Activated CD4-positive, alpha-beta T cell treated with anti-CD3 and anti-CD28 coated beads for 36 hours (primary cell): ENCODE measurements at places on chromosomes 5 and 9. TPM values are rescaled to one million over a fixed set of nuclear protein-coding genes. Genes with fewer than 3 reads are reported as not detected.
A peak's percentile ranks its signal among the peaks of the same experiment; 100 is the strongest.

The ANXA2R gene
- 4.6 TPM for total RNA-seq

The TLR4 gene
- total RNA-seq, result not detected

The SLC6A18 gene
- total RNA-seq, result not detected

- DNase-seq, result peak; percentile 57
These were observed 74.0 kb downstream of the MACROH2A1 start for GRCh38 chr5:135324897-135325650.

DNA sequence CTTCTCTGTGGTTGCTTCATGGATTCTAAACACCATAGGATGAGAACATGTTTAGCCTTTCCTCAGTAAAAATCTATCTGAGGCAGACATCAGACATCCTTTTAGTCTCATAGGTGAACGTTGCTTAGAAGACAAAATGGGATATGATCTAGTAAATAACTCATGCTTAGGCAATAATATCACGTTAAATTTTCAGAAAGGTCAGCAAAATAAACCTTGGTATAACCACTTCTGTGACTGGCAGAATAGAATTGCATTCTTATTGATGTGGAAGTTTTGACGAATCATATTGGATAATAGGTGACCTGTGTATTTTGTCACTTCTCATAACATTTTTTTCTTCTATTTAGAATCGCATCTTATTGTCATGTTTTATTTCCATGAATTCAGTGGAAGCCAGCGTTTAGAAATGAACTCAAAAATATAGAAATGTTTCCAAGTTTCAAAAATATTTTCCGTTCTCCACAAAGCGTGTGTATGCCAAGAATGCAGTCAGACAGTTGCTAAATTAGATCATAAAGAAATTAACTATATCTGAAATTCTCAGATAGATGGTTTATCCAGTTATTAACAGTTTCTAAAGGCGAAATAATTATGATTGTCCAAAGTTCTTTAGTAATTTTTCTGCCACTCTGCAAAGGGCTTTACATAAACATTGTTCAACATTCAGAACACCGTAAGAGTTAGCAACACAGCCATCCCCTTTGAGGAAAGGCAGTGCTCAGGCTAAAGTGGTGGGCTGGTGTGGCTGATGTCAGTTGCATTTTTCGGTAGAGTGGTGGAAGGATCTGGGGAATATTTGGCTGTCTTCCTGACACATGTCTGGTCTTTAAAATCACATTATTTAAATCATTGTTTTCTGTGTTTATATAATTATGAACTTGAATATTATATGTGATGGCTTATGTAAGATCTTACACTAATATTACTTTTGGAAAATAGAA is 827.2 kb downstream of the MTRR start:
- no peak for DNase-seq

The PCDHGC3 gene
- total RNA-seq, result 0.16 TPM

DNA sequence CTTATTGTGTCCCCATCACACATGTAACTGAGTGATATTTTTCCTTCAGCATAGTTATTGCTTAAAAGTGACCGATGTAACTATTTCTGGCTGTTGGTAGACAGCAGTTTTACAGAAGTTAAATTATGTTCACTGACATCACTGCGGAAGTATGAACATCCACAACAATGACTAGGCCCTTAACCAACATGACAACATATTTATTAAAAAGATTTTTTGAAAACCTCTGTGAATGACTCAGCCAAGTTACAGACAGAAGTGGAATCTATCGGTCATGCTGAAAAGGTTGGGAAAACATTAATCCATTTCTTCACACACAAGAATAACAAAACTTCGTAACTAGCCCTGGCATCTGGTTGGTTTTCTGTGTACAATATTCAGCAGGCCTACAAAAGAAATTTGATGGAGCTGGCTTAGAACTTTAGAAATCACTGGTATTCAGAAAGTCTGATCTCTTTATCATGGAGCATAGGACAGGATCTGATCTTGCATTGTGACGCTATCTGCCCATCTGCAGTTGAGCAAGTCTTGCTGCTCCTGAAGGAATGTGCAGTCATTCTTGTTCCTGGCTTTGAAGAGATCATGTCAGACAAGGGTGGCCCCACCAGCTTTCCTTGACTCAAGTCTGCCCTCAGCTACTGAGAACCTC is 6.5 kb downstream of the GLIS3 start:
- DNase-seq, result no peak

The ZNF462 gene
- 0.27 TPM for total RNA-seq

- no peak for DNase-seq
These were observed 97.8 kb downstream of the TSSK1B start for GRCh38 chr5:113336975-113337374.

- DNase-seq, result no peak
These were observed 25.5 kb downstream of the KCNMB1 start for GRCh38 chr5:170363671-170364070.

The ERCC8 gene
- 12.5 TPM for total RNA-seq

- no peak for DNase-seq
These were observed 435.9 kb downstream of the BNC2 start for GRCh38 chr9:16434526-16434925.

DNA sequence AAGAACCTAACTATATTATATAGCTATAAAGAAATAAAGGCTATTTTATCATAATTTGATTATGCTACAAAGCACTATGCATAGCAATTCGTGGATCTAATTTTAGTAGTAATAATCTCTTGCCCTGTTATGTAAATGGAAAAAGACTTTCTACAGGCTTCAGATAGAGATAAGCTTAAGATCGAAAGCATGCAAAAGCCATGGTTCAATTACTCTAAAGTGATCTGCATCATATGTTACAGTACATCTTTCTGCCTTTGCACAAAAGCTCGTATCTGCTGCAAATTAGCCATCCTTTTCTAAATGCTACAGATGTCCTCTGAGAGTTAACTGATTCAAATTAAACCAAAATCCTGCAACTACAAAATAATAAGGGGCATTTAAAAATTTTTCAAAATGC is 234.8 kb upstream of the TMEM161B start:
- DNase-seq, result no peak

The PAM gene
- total RNA-seq, result 68.3 TPM

- DNase-seq, result no peak
These were observed 298.6 kb upstream of the MEF2C start for GRCh38 chr5:89181546-89181945.

The SLC34A1 gene
- total RNA-seq, result not detected

- no peak for DNase-seq
These were observed 50.3 kb downstream of the RXRA start for GRCh38 chr9:134376386-134377142.

- DNase-seq, result peak; percentile 12
These were observed 17.1 kb downstream of the TMEM8B start for GRCh38 chr9:35845824-35846771.
